ENCODE measurements at places on chromosomes 6 and 20.

DNA sequence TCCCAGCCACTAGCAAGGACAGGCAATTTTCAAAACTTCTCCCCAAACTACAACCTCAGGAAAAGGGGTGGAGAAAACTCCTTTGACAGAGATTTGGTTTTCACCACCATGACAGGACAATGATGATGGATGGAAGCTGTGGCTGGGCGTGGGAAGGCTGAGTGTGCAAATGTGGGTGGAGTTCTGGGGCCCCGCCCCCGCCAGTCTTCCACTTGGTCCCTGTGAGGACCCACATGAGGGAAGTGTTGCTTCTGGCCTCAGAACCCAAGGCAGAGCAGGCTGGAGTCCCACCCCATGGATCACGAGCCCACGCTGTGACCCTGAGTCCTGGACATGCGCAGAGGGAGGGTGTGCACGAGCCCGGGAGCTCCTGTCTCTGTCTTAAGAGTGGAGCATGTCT is 21.5 kb upstream of the MRGBP start:
- no peak for DNase-seq

- no peak for DNase-seq
Measured at GRCh38 chr20:44662261-44662660, 10.8 kb upstream of the ADA start.

DNA sequence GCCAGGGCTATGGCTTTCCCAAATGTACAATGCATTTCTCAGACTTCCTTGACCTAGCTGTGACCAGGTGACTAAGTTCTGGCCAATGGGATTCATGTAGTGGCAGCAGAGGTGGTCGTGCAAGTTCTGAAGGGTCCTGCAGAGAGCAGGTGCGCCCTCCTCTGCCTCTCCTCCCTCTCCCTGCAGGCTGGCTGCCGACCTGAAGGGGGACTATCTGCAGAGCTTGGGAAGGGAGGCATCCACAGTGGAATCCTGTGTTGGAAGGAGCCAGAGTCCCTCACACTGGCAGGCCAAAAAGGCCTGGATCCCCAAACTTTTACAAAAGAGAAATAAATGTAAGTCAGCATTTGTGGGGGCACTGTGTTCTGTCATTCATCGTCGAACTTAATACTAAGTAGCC is 66.6 kb downstream of the CDH26 start:
- DNase-seq = no peak

- no peak for DNase-seq
Measured at GRCh38 chr6:155234687-155235086, 29.1 kb upstream of the CLDN20 start.

GRCh38 chr6:46312654-46313053 is 141.9 kb upstream of the ENPP5 start:
- DNase-seq = no peak

DNA sequence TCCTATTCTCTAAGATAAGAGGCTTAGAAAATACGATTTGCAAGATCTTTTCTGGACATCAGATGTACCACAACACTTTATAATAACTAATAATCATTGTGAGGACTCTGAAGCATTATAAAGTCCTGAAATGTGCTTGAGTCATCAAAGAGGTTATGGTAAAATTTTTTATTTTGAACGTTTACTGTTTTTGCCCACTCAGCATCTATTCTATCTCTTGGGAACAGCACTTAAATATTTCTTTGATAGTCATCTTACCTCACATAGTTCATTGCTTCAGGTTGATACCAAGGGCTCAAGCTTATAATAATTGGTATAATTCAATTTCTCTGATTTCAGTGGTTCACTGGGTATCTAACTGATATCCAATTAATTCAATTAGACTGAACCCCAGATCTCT is 700.5 kb downstream of the KHDRBS2 start:
- DNase-seq = no peak

DNA sequence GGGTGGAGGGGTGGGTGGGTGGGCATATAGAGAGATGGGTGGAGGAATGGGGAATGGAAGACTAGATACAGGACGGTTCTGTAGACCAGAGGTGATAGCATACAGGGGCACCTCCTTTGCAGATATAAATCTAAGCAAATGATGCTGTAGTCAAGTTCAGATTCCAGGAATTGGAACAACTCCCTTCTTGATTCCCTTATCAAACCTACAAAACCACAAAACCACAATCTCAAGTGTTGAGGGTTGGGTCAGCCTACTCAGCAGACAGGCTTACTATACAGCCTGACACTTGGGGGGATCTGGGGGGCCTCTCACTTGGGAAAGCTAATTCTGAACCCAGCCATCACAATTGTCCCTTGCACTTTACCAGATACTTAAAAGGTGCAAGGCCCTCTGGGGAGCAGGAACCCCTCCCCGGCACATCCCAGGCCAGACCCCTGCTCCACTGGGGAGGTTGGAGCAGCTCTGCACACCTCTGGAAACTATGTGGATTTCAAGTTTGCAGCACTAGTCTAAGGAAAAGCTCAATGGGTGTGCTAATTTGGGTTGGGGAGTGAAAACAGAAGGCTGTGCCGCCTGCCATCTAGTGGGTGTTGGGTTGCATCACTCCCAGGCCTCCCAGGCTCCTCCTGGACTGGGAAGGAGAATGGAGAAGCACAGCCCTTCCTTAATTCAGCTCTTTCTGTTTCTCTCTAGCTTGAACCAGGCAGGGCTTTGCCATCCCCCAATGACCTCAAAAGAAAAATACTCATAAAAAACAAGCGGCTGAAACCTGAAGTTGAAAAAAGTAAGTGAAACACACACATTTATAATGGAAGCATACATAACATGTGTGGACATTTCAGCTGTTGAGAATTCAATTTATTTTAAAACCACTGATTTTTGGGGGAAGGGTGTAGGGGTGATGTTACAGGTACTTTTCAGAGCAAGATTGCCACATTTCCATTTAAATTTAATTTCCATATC is 121.2 kb upstream of the LAMP5 start:
- DNase-seq = peak; percentile 25

DNA sequence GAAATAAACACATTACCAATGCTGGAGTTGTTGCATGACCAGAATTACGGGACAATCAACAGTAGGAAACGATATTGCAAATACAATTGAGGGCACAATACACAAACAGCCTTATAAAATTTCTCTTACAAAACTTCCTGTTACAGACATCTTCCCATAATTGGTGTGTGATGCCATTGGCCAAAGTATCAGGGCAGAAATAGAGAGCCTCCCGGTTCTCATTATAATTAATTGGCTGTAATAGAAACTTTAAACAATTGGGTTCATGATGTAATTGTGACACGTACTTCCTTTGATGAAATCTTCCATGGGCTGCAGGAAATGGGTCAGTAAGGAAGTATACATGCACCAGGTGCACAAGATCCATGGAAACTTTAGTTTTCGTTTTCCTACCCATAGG is 40.3 kb upstream of the RALGAPA2 start:
- no peak for DNase-seq

DNA sequence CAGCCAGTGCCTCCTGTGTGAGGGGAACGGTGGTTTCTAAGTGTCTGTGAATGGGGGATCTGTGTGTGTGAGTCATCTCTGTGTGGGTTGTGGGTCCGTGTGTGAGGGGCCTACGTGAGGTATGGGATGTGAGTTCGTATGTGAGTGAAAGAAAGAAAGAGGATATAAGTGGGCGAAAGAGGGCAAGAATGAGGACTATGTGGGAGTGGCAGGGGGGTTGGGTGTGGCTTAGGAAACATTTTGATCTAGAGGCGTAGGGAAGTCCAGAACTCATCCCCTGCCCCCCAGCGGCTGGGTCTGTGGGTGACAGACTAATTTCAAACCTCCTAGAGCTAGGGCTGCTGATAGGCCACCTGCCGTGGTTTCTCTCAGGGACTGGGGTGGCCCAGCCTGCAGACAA is 35.5 kb downstream of the DHX35 start:
- DNase-seq = no peak

DNA sequence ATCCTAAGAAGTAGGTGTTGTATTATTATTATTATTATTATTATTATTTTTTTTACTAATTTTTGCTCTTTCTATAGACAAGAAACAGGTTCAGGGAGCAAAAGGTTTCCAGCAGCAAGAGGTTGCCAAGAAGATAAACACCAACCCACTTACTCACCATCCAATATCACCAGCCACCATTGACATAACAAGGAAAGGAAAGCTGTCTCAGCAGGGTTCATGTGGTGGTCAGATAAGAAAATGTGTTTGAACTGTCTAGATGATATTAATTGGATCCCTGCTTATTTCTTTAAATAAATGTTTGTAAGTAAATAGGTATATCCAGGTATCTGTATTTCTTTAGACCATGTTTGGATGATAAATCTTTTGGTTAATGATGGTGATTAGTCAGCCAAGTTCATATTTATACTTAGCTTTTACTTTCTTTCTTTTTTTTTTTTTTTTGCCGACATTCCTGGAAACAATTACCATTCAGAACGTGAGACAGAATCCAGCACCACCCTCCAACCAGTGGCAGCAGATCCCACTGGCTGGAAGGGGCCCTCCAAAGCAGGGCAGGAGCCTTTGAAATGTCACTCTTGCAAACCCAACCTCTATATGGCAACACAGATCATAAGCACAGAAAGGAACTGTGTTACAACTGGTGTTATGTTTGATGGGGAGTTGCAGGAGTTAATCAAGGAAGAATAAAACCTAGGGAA is 139.2 kb upstream of the ECI2 start:
- no peak for DNase-seq

DNA sequence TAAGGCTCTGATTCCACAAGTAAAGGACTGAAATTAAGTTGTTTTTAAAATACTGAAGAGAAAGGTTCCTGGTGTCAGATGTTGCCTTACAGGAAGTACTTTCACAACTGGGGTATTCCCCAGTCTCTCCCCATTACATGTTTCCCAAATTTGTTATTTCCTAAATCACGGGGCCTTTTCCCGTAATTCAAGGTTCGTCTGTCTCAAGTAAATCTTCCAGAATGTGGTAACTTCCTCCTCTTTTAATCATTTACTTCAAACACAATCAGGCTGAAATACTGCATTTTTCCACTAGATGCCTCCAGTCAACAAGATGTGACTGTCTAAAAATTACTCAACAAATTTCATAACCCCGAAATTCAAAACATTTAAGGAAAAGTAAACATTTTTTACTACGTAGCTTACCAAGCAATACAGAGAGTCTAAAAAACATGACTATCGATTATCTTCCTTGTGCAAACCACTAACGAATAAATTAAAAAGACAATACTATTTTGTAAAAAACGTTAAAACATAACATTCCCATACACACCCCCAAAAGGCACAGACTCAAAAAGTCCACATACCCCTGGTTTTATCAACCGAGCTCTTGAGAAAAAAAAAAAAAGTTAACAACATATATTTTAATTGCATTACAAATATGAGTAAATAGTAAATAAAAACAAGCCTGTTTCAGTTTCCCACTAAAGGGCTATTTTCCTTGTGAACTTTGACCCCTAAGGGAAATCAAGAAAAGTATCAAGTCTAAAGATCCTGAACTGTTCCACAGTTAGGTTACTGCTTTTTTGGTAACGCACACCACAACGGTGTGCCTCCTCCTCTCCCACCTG is 1.7 kb downstream of the SOD2 start:
- no peak for DNase-seq

Measured in nucleus accumbens (tissue), 56 donors.